ENCODE measurements at places on chromosomes 12 and 14.

DNA sequence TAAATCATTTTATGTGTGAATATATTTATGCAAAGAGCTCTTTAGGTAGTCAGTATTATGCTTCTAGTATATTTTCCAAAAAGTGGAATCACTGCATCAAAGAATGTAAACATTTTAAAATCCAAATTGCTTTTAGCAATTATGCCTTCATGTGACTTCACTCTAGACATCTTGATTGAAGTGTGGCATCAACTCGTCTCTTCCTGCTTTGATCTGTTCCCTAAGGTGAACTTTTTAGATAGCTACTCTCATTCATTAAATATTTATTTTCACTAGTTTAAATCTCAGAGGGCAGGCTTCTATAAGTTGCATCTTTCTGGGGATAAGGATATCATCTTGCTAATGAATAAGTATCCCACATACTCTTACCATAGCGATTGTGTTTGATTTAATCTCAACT is 39.2 kb downstream of the DHRS2 start:
- no peak for DNase-seq

DNA sequence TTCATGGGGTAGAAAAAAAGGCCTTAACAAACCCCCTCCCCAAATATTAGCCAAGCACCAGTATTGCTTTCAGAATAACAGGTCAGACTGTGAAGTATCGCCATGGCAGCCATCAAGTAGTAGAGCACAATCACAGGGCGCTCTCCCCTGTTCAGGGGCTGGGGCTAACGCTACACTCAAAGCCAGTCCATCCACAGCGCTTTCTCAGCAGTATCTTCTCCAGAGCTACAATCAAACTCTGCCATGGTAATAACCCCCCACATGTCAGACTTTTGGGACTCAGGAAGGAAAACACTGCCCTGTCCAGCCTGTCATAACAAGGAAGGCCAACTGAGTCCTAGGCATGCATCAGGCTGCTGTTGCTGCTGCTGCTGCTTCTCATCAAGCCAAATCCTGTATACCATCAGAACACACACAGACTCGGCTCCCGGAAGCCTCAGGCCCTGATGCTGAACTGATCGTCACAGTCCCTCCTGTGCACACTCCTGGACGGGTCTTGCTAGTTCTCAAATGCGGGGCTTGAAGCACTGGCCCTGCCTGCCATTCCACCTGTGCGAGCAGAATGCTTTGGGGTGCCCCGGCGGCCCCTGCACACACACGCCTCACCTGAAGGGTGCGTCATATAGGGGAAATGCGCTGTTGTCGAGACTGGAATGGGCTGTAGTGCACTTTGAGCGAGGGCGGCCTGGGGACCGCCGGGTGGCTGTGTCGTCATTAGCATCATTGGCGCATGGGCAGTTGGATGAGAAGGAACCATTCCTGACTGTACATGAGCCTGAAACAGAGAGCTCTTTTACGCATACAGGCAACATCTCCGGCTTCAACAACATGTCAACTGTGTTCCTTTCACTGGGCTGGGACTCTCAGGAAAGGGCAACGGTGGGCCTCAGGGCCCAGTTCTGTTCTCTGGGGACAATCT is 47.6 kb downstream of the SH2B3 start:
- DNase-seq: no peak

GRCh38 chr14:69317102-69317755 is 57.3 kb downstream of the GALNT16 start:
- DNase-seq: no peak

DNA sequence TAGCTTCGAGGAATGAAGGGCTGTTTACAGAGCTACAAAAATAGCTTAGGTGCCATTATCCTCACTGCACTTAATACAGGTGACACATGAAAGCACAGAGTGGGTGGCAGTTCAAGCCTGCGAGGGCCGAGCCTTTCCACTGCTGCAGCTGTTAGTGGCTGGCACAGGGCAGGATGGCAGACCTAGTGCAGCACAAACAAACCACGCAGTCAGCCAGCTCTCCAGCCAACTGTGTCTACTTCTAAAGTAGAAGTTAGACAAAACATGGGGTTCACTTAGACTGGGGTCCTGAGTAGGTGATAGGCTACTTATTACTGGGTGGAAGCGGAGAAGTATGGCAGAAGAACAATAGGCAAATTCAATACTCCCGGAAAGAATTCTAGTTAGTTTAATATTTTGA is 95.4 kb downstream of the DUSP16 start:
- DNase-seq: no peak

- DNase-seq: no peak
Observed at GRCh38 chr12:118061873-118062843, 1.2 kb upstream of the WSB2 start.

DNA sequence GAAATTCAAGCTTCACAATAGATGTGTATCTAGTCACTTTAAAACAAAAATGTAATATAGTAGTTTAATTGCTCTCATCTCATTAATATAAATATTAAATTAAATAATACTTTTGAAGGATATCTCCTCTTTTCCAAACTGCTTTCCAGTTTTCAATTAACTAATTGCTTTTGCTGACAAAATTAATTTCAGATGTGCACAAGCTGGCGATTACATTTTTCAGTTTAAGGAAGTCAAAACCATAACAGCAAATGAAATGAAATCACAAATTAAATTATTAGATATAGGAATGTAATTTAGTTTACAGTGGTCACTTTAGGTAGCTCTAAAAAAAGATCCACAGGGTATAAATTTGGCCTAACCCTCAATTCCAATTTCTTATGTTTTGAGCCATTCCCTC is 362.1 kb downstream of the SLC6A15 start:
- no peak for DNase-seq

GRCh38 chr12:57875753-57876547 is 29.4 kb upstream of the CTDSP2 start:
- DNase-seq: no peak

GRCh38 chr12:56020423-56021184 is at the start of gene IKZF4:
Gene IKZF4 (plus strand): TSS chr12:56021043. CDS start chr12:56021494, 451 bp downstream.
- no peak for DNase-seq

DNA sequence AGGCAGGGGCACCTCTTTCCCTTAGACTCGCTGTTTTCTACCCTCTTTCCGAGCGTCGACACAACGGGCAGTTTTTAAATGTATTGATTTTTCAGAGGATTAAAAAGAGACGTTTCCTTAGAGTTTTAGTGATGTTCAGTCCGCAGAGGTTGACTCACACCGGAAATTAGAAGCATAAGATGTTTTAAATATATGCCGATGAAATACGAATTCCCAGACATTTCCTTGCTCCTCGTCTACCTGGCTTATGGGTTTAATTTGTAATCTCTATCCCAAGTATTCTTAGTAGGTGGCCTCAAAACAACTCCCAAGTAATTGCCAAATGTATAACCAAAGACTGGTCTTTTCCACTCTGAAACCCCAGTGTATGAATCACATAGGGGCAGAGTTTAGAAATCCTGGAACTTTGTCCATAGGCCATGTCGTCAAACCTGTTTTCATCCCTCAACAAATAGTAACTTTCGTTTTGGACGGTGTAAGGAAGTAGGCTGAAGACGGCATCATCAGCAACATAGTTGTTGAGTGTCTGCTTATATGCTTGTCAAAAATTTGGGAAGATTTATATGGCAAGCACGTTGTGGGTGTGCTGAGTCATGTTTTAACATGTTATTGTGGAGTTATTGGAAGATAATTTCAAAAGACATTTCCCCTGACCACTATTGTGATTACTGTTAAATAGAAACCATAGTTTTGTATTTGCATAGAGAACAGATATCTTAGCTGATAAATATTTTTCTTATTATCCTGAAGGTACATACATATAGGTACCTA is 824 bp downstream of the TBK1 start:
- no peak for DNase-seq

GRCh38 chr14:38420048-38420447 is 164.2 kb upstream of the CLEC14A start:
- no peak for DNase-seq
